ENCODE measurements at places on chromosomes 1 and 21.
A peak's percentile ranks its signal among the peaks of the same experiment; 100 is the strongest.

- no peak for DNase-seq
Measured at GRCh38 chr1:186550832-186551231, 89.9 kb upstream of the PDC start.

- peak; percentile 58 for DNase-seq
Measured at GRCh38 chr1:208093754-208094719, 150.1 kb downstream of the PLXNA2 start.

- no peak for DNase-seq
Measured at GRCh38 chr1:212454741-212455140, 22.0 kb downstream of the NENF start.

GRCh38 chr1:9097947-9098705 lies 28.7 kb upstream of the SLC2A5 start:
- DNase-seq, result no peak

- no peak for DNase-seq
Measured at GRCh38 chr1:59045137-59045536, 251.8 kb upstream of the FGGY start.

DNA sequence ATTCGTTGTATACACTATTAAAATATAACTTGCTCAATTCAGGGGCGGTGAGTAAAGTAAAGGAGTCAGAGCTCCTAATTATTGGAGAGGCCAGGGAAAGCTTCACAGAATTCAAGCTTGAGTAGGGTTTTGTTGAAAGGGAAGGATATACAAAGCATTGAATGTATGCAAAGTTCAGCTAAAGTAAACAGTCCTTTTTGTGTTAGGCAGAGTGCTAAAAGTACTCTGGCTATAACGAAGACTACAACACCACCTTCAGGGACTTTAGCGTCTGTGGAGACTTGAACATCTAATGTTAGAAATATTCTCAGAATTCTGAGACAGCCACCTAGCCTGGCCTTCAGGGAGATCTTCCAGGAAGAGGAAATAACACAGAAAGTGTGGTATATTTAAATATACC lies 1.1 kb downstream of the FALEC start:
- no peak for DNase-seq

DNA sequence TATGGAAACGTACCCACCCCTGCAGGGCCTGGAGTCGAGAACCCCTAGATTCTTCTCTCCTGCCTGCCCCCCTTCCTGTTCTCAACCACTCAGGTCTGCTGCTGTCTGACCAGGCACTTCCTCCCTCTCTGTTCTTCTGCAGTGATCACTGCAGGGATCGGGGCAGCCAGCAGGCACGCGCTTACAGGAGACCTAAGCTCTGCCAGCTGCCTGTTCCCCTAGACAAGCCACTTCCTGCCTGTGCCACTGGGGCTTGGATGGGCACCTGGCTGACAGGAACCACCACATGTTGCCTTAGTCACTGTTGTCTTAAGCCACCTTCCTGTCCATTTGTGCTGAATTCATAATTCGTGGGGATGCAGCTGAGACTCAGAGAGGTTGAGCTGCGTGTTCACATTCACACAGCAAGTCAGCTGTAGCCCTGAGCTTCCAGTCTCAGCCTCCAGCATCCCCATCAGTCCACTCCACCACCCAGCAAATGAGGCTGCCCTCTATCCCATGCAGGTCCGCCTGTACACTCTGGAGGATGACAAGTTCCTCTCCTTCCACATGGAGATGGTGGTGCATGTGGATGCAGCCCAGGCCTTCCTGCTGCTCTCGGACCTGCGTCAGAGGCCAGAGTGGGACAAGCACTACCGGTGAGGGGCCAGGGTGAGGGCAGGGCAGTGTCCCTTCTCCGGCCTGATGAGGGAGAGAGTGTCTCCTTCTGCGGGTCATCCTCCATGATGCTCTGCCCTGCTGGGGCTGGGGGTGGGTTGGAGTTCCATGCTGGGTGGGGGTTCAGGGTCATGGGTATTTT lies 18.6 kb downstream of the FAM151A start:
- DNase-seq, result no peak

DNA sequence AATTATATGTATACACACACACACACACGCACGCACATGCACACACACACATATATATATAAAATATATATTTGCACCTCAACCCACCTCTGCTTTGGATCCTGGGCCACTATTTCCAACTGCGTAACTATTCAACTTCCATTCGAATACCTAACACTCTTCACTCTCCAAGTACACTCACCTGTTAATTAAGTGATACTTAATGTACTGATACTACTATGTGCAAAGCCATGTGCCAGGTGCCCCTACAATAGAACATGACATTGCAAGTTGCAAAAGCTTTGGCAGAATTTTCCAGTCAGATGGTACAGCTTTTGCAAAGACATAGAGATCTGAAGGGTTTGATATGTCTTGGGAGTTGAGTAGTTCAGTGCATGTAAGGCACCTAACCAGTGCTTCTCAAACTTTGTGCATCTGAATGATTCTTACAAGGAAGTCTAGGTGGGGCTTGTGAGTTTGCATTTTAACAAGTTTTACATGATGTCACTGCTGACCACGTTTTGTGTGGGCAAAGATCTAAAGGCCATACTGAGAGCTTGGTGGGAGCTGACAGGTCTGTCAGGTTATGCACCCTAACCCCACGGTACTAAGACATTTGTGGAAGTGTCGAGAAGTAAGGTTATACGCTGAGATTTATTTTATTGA lies 7.2 kb downstream of the CXADR start:
- no peak for DNase-seq

DNA sequence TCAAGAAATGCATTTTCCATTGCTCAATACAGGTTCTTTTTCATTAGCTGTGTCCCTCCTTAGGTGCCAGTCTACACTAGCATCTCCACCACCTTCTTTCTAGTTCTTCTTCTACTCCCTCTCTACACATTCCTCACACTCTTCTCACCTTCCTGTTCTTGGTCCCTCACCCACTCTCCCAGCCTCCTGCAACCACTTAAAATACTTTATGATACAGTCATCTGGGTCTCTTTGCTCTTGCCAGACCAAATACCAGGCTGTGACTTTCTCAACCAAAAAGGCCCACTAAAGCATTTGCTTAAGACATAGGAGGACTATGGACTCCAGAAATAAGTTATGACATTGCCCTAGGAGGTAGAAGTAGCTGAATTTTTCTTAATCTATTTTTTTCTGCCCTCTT lies 35.1 kb downstream of the PIGM start:
- no peak for DNase-seq

DNA sequence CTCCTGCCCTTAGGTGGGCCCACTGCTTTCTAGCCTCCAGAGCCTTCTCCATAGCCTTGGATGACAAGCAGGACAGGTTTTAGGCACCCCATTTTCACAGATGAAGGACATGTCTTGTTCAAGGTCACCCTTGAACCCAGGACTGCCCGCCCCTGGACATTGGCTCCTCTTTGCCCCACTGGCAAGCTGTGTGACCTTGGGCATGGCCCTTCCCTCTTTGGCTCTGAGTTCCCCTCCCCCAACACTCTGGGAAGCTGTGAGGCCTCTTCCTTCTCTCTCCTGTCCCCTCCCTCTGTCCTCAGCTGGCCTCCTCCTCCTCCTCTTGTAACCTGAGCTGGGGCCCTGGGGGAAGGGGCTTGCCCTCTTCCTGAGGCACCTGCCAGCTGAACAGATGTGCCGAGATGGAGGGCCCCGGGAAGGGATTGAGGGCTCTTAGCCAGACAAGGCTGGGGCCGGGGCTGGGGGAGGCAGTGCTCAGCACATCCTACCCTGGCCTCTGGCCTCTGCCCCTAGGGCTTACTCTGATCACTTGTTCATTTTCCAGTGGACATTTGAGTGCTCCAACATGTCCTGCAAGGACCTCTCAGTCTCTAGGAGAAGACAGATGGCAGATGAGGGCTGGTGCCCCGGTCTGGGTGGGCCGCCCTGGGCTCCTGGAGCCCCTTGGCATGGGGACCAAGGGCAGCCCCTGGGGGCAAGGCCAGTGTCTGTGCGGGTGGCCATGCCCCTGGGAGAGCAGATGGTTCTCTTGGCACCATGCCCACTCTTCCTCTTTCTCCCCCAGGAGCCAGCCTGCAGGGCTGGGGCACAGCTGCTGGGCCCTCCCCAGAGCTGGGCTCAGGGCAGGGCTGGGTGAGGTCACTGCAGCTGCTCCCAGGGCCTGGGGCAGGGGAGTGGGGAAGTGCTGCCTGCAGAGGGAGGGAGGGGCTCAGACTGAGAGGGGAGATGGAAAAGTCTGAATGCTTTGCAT lies 10.7 kb downstream of the FOXO6 start:
- peak; percentile 23 for DNase-seq

Data from inflammatory macrophage treated with lipopolysaccharide for 4 hours (primary cell).